ENCODE measurements at places on chromosomes 2 and 18.

GRCh38 chr2:46634905-46635304 is 155.5 kb downstream of the TMEM247 start:
- DNase-seq: no peak

GRCh38 chr2:44615950-44616518 is 254.3 kb downstream of the CAMKMT start:
- no peak for DNase-seq

GRCh38 chr2:128631698-128632500 is 313.2 kb upstream of the HS6ST1 start:
- no peak for DNase-seq

GRCh38 chr18:40259115-40259835 is 1695.8 kb upstream of the PIK3C3 start:
- DNase-seq: no peak

GRCh38 chr2:84029903-84030575 is 429.0 kb downstream of the SUCLG1 start:
- no peak for DNase-seq

DNA sequence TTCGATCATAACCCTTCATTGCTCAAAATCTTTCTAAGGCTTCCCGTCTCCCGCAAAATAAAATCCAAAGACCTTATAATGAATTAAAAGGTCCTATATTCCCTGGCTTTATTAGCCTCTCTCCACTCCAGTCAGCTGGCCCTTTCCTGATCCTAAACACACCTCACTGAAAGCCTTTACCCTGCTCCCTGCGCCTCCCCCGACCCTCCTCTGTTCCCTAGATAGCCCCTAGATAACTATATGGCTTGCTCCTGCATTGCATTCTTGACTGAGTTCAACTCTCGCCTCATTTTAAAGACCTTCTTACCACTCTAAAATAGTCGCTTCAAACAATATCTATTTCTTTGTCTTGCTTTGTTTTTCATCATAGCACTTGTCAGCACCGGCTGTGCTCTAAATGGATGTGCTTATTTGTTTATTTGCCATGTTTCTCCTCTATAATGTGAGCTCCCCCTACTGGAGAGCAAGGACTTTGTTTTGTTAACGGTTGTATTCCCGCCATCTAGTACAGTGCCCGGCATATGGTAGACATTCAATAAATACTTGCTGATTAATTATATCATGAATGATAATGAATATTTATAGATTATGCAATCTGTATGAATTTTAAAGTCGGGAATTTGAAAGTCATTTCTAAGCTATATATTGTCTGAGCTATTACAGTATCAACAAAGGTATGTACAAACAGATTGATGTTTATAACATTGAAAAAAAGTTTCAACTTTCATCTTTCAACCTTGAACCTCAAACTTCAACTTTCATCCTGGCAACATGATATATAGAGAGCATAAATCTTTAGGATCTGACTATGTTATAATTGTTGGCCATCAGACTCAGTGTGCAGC is 32.4 kb upstream of the VIT start:
- peak; percentile 82 for DNase-seq

DNA sequence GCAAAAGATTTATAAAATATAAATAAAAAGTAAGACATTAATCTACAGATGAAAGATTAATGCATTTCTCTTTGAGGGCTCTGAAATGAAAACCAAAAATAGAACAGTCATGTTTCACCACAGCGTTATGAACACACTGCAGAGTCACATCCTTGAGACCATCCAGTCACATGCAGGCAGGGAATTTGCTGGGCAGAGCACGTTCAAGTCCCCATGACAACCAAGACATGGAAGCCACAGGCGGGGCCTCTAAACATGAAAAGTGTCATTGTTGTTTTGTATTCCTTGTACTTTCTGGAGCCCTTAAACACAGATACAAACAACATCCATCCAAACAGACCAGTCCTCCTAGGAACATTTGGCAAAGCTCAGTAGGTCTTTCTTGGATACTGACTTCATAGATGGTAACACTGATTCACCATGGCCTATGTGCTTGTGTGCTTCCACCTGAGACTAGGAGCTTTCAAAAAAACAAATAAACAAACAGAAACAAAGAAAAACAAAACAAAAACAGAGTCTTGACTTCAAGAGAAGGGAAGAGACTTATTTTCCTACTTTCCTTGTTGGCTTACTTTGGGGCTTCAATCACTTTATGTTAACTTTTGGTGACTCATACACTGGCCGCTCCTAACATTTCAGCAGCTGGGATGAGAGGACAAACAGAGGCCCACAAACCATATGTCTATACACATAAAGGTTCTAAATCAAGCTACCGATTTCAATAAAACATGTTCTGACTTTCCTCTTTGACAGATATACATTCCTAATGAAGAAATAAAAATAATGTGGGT is 99.5 kb upstream of the CCDC85A start:
- no peak for DNase-seq

- DNase-seq: no peak
These were observed 124.8 kb upstream of the BCL2L11 start for GRCh38 chr2:110995911-110996310.

DNA sequence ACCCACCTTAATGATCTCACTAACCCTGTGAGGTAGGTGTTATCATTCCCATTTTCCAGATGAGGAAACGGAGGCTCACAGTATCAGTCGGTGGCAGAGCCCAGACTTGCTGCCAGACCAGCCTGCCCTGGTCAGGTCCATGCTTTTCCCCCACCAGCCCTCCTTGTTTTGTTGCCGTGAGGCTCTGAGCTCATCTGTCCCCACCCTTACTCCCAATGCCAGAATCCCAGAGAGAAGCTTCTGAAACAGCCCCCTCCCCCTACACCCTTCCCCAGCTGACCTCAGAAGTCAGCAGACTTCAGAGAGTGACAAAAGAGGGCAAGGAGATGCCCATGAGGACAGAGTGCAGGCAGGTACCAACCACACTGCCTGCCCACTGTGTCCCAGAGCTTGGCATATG is 20.8 kb upstream of the TNS1 start:
- DNase-seq: no peak

DNA sequence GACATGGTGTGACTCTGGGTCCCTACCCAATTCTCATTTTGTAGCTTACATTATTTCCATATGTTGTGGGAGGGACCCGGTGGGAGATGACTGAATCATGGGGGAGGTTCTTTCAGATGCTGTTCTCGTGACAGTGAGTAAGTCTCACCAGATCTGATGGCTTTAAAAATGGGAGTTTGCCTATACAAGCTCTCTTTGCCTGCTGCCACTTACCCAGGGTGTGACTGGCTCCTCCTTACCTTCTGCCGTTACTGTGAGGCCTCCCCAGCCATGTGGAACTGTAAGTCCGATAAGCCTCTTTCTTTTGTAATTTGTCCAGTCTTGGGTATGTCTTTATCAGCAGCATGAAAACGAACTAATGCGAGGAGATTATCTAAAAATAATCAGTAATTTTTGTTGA is 1683.2 kb upstream of the SLC39A10 start:
- DNase-seq: no peak

- peak; percentile 56 for DNase-seq
These were observed 194.8 kb downstream of the LNPK start for GRCh38 chr2:175807031-175807873.

DNA sequence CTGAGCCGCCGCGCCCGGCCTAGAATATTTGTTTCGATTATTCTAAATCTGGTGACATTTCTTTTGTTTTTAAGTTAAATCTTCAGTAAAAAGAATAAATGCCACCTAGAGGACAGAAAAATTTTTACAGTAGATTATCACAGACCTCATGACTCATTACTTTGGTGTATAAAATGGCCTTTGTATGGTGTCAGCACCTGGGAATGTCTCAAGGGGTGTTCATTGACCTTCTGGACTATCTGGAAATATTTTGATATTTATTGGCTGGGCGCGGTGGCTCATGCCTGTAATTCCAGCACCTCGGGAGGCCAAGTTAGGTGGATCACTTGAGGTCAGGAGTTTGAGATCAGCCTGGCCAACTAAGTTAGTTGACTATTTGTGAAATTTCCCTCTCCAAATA is 30.3 kb upstream of the SLC30A6 start:
- peak; percentile 77 for DNase-seq

GRCh38 chr18:35282353-35282752 is 7.7 kb downstream of the ZSCAN30 start:
- peak; percentile 86 for DNase-seq

- no peak for DNase-seq
These were observed 664.9 kb downstream of the METTL4 start for GRCh38 chr18:1906421-1906820.

GRCh38 chr2:239255218-239255617 is 145.6 kb downstream of the HDAC4 start:
- no peak for DNase-seq

GRCh38 chr2:53289309-53290006 is 478.1 kb upstream of the CHAC2 start:
- DNase-seq: peak; percentile 1

GRCh38 chr2:240159251-240159839 is 18.9 kb upstream of the OTOS start:
- no peak for DNase-seq

GRCh38 chr2:37797081-37797480 is 125.6 kb upstream of the CDC42EP3 start:
- peak; percentile 79 for DNase-seq

- no peak for DNase-seq
These were observed 350.7 kb upstream of the MYT1L start for GRCh38 chr2:2681711-2682251.

GRCh38 chr2:127085317-127085681 is 21.7 kb downstream of the BIN1 start:
- DNase-seq: no peak

DNA sequence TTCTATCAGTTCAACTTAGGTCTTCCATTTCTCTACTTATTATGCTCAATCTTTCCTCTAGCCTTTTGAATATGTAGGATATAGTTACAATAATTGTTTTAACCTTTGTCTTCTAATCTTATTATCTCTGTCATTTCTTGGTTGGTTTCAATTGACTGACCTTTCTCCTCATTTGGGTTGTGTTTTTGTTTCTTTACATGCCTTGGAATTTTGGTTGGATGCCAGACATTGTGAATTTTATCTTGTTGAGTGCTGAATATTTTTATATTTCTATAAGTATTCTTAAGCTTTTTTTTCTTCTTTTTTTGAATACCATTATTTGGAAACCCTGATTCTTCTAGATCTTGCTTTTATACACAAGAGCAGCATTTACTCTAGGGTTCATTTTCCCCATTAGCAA is 30.7 kb upstream of the TMEM247 start:
- DNase-seq: peak; percentile 20

GRCh38 chr2:191580581-191580980 is 97.4 kb upstream of the NABP1 start:
- peak; percentile 73 for DNase-seq

- peak; percentile 79 for DNase-seq
These were observed 6.7 kb downstream of the DSEL start for GRCh38 chr18:67509741-67510391.

DNA sequence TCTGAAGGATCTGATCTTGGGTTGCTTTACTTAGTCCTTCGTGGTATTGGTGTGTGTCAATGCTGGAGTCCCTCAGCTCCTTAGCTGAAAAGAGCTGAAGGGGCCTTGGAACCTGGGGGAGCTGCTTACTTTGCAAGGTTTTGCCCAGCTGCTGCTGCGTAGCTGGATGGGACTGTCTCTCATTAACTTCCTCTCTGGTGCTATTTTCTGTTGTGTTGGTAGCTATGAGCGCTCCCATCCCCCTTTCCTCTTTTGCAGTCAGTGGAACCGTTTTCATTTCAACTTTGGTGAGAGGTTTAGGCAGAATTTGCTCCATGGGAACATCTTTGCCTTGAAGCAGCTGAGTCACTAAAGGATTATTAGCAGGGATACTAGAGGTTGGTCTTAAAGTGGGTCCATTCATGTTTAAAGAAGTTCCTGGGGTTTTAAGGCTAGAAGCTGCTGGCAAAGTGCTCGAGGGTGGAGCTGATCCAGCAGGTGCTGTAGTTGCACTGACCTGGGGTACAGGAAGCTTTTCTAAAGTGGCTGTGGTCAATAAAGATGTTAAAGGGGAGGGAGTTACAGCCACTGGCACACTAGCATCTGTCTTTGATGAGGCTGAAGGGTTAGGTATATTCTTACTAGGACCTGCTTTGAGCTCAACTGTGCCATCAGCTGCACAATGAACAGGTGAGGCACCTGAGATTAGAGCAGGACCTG is 69.9 kb upstream of the DTNB start:
- DNase-seq: no peak

GRCh38 chr2:62736899-62737559 is 31.5 kb downstream of the EHBP1 start:
- DNase-seq: no peak

- DNase-seq: no peak
These were observed 290.4 kb downstream of the PTPRM start for GRCh38 chr18:7857562-7857961.

DNA sequence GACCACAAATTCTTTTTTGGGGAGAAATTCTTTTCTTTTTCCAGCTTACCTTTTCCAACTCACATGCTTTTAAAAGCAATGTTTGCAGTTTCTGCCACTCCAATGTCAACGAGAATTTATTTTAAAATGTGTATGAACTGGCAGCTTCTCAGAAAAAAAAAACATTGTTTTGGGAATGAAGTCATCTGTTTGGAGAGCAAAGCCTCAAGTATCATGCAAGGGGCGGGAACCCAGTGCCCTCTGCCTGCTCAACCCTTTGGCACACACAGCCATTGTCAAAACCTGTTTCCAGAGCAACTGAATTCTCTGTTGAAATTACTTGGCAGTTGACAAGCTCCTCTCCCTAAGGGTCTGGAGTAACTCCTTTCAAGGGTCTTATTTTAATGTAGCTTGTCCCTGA is 128.5 kb downstream of the QPCT start:
- peak; percentile 54 for DNase-seq

DNA sequence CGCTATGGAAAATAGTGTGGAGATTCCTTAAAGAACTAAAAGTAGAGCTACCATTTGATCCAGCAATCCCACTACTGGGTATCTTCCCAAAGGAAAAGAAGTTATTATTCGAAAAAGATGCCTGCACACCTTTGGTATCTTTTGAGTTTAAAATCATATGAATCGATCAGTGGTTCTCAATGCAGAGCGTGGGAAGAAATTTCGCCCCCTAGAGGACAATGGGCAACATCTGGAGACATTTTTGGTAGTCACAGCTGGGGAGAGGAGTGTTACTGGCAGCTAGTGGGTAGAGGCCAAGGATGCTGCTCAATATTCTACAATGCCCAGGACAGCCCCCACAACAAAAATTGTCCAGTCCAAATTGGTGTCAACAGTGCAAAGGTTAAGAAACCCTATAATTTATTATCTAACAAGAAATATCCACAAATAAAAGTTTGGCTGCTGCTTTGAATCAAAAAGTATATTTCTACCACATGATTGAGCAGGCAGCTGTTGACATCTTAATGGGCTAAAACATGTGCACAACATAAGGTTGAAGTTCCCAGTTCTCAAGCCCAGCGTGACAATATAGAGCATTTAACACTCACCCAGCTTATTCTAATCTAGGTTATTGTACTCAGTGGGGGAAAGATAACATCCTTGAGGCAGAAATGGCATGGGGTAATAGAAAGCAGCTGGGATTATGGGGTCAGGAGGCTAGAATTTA is 425.7 kb downstream of the LRATD1 start:
- no peak for DNase-seq

Measured in fibroblast of skin of right quadriceps (primary cell).